ENCODE measurements at places on chromosomes 16 and 17.

- DNase-seq: no peak
These were observed 294.4 kb downstream of the SOX9 start for GRCh38 chr17:72414967-72415853.

DNA sequence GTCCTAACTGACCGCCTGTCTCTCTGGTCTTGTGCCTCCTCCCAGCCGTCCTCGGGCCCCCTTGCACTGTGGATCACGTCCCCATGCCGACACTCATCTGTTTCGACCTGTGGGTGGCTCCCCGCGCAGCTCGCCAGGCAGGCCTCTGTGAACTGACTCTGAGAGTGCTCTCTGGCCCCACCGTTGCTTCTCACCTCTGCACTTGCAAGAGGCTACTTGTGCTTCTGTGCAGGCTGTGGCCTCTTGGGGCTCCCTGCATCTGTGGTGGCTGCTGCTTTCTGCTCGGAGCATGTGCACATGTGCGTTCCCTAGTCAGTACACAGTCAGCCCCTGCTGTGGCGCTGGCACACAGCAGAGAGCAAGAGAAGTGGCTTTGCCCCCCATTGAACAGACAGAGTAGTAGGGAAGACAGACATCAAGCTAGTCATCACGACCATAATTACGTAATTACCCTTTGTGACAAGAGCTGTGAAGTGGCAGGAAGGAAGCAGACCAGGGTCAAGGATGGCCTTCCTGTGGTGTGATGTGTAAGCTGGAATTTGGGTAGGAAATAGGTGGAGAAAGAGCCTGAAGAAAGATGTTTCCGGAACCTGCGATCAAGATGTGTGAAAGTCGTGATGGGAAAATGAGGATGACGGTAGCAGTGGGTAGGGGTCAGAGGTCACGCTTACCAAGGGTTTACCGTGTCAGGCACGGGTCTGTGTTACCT is 256.0 kb upstream of the CACNG5 start:
- DNase-seq: no peak

GRCh38 chr17:41592601-41593305 is 6.1 kb upstream of the KRT14 start:
- DNase-seq: no peak

GRCh38 chr16:8943966-8944759 is 19.5 kb downstream of the USP7 start:
- DNase-seq: no peak

DNA sequence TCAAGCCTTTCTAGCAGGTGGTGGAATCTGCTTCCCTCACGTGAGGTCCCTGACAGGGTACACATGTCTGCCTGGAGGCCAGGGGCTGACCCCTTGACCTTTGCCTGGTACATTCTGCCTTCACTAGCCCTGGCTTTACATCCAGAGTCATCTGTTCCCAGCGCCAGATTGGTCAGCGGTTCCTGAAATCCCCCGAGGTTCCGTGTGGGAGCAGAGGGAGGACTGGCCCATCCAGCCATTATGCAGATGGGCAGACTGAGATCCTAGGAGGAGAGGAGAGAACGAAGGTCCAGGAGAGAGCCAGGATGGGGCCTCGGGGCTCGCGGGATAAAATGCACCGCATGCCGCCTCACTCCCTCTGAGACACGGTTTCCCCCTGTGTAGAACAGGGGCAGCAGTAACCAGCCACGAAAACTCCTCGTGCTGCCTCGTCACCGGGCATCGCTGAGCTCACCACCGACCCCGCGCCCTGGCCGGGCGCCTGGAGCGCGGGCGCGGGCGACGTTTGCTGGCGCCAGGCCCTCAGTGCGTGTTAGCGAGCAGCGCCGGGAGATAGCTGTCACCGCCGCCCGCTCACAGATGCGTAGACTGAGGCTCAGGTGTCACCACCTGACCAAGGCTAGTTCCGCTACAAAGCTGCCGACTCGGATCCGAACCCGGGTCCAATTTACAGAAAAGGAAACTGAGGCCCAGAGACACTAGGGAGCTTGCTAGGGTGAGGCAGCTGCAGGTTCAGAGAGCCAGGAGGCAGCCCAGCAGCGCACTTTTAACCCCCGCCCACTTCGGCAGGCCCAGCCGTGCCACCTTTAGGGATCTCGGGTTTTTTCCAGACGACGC is 811 bp upstream of the MAP2K3 start:
- no peak for DNase-seq

- no peak for DNase-seq
These were observed 808.1 kb downstream of the CDH11 start for GRCh38 chr16:64313726-64314125.

- no peak for DNase-seq
These were observed 1570.0 kb upstream of the GOT2 start for GRCh38 chr16:60304066-60304465.

DNA sequence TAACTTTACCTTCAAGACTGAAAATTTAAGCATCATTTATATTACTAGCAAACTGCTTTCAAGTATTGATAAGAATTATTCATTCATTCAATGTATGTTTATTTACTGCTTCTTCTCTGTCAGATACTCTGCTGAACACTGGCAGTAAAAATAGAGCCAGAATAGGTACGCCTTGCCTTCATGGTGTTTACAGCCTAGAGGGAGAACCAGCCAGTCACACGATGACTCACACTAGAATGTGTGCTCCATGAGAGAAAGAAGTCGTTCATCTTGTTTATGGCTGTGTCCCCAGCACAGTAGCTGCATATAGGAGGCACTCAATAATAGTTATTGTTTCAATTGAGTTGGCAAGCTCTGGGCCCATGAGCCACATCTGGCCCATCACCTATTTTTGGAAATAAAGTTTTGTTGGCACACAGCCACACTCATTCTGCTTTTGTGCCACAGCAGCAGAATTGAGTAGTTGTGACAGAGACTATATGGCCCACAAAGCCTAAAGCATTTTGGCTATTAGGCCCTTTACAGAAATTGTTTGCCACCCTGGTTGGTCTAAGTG is 84.2 kb downstream of the TMC6 start:
- no peak for DNase-seq

DNA sequence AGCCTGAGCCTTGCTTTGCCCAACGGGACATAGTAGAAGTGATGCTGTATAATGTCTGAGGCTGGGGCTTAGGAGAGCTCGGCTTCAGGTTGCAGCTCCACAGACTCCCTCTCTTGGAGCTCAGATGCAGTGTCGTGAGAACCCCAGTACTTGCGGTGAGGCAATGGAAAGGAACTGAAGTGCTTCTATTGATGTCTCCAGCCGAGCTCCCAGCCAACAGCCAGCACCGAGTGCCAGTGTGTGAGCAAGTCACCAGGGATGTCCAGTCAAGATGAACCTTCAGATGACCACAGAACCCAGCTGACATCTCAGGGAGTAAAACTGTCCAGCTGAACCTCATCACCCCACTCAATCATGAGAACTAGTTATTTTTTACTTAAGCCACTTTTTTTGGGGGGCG is 268.1 kb downstream of the IRF8 start:
- no peak for DNase-seq

DNA sequence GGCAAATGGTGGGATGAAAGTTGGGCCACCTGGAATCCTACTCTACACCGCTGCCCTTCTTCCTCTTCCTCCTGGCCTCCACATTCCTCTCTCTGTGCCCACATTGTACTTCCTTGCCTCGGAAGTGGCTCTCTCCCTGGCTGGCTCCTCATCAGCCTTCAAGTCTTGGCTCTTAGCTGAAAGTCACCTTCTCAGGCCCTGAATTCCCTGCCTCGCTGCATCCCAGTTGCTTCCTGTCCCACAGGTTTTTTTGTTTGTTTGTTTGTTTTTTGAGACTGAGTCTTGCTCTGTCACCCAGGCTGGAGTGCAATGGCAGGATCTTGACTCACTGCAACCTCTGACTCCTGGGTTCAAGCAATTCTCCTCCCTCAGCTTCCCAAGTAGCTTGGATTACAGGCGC is 2.6 kb upstream of the PAM16 start:
- DNase-seq: no peak

DNA sequence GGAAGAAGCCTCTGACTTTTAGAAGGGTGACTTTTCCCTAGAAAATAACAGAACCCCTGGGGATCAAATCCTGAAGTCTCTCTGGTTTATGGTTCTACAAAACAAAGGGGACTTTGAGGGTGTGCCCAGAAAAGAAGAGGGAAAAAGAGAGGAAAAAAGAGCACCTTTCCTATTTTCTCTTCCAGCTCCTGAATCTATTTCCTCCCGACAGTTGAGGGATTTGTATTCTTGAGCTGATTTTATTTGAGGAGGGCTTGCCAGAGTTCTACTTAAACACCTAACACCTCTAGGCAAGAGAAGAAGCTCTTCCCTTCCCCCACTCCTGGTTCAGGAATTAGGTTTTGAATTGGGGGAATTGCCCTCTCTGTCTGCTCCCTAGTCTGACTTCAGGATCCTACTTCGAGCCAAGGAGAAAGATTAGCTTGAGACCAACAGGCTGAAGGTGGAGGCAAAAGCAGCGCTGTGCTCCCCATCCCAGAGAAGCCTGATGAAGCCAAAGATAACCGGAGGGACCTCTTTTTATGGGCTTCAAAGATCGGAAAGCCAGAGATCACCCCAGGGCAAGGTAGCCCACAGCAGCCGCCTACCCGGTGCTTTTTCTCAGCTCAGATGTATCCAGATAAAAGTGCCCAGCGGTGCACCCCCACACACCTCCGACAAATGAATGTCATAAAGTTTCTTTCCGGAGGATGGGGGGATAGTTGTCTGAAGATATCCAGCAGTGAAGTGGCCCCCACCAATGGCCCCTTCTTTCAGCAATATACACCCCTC is 796 bp downstream of the HOXB3 start:
- DNase-seq: no peak

- DNase-seq: no peak
These were observed 2.7 kb downstream of the C1QTNF1 start for GRCh38 chr17:79026376-79027273.

DNA sequence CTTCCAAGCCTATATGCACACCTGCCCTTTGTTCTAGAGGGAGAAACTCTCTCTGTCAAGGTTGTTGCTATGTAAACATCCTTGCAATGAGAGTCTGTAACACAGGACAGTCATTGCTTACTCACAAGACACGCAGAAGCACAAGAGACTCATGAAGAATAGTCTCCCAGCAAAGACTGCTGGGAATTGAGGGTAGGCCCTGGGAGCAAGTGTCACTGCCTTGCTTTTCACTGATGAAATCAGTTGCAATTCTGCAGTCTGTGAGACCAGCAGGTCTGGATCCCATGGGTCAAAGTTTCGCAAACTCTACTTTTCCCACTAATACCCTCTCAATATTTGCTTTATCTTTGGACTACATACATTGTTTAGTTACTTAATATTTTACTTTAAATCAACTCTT is 177.4 kb downstream of the FTO start:
- no peak for DNase-seq

- DNase-seq: no peak
These were observed 6.0 kb downstream of the HAGHL start for GRCh38 chr16:732936-733335.

DNA sequence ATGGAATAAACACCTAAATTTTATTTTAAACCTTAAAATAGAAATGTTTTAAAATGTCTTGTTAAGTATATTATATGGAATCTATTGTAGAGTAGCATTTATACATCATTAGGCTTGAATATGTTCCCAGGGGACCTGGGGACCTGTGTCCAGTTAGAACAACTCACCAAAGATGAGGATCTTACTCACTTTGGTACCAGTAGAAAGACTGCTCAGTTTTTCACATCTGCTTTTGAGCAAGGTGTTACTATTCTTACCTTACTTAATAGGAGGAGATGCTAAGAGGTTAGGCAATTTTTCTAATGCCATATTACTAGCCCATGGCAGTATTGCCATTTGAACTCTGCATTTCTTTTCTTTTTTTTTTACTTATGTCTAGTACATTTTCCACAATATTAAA is 14.7 kb downstream of the STXBP4 start:
- no peak for DNase-seq

- no peak for DNase-seq
These were observed 166.9 kb downstream of the CDH13 start for GRCh38 chr16:82793528-82794245.

DNA sequence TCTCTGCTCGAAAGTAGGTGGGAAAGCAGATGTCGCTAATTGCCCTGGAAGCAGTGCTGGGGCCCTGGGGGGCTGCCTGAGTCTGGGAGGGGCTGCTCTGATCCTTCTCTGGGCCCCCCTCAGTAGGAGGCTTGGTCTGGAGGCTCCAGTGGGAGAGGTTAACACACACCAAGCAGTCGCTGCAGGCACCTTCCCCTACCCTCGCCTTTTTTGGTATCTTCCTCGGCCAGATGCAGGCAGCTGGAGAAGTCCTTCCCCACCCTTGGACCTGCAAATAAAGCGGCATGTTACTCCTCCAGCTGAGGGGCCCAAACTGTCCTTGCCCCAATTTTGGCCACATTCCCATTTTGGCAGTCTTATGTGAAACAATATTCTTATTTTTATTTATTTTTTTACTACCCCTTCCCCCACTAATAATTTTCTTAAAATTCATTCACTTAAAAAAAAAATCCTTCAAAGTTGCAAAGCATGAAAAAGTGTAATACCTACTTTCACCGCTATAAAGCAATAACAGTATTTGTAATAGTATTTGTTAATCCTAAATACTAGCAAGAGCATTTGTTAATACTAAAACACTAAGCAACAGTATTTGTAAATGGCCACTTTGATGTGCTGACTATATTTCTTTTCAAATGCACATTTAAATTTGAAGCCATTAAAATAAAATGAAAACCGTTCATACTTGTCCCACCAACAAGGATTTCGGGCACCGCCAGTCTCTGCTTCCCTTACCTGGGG is 15.0 kb downstream of the C16orf46 start:
- DNase-seq: no peak

- peak; percentile 83 for DNase-seq
These were observed 280.2 kb downstream of the SEC14L1 start for GRCh38 chr17:77420804-77421629.

DNA sequence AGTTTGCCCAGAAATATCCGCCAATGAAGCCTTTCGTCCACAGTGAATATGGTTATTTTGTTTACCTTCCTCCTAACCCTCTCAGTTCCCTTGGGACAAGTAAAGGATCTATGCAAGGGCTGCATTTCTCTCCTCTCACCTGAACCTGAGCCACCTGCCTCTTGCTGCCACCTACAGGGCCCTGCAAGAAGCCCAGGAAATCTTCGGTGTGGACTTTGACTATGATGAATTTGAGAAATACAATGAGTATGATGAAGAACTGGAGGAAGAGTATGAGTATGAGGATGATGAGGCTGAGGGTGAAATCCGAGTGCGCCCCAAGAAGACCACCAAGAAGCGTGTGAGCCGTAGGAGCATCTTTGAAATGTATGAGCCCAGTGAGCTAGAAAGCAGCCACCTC is 14.0 kb downstream of the SUPT6H start:
- DNase-seq: no peak
